HS-5 (cell line): ENCODE measurements at places on chromosomes 6 and 20.

GRCh38 chr6:25392372-25392771, 113.2 kb downstream of the CARMIL1 start:
- DNase-seq: no peak

- DNase-seq: no peak
These were observed 79.9 kb upstream of the NAA20 start for GRCh38 chr20:19937218-19937617.

DNA sequence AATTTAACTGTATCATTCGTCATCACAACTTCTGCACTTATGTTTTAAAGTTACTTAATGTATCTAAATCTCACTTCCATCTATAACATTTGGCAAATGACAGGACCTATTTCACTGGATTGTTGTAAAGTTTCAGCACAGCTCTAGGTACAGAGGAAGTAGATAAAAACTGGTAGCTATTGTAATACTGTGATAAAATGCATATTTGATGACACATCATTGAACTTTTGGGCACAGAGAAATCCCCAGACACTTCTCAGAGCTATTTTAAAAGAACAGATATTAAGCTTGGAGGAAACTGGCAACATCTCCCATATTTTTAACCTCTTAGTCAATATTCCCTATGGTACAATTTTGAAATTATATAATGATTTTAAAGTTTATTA, 138.7 kb downstream of the RFPL4B start:
- peak; percentile 58 for DNase-seq

GRCh38 chr6:38354905-38355304, 284.8 kb downstream of the BTBD9 start:
- DNase-seq: no peak

GRCh38 chr6:126041516-126041915, 55.2 kb downstream of the TRMT11 start:
- DNase-seq: no peak

DNA sequence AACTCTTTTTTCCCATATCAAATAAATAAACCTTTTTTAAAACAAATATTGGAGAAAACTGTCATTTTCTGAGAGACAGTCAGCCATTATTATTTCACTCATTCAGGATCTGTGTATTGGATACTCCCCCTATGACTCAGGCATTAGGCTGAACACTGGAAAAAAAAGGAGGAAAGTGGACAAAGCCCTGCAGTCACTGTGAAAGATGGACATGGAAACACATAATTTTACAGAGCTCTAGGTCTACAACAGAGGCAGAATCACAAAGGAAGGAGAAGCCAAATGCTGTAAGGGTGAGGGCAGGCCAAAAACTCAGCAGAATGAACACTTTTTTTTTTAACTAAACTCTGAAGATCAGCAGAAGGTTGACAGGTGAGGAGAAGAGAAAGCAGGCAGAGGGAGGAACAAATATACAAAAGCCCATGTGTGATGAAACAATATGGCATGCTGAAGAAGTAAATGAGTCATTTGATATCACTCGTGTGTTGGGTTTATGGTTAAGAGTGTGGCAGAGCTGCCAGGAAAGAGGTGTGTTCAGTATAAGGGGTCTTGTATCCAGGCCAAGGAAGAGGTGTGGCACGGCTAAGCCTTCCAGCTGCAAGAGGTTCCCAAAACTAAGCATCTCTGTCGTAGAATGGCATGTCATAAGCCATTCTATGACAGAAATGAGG, 39.1 kb downstream of the EPB41L2 start:
- DNase-seq: peak; percentile 57

- no peak for DNase-seq
These were observed 166.0 kb downstream of the VEGFA start for GRCh38 chr6:43935921-43936439.

DNA sequence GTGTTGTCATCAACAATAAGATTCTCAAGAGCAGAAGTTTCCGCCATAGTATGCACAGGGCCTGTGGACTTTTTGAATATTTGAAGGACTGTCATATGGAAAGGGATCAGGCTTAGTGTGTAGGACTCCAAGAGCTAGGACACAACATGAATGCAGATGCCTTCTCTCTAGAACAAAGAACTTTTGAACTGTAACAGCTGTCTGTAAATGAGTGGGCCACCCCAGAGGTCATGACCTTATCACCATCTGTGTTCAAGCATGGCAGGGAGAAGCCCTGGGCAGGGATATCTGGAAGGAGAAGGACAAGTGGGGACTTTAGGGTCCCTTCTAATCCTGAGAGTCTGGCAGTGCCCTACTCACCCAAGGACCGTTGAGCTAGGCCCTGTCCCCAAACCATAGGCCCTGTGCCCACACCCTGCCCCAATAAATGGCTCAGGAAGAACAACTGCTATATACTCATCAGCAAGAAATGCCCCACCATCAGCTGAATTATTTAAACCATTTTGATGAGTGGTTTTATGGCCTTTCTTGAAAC, 70.6 kb downstream of the MTHFD1L start:
- DNase-seq: no peak

- no peak for DNase-seq
These were observed 28.7 kb downstream of the PTPRK start for GRCh38 chr6:128491610-128492206.

- no peak for DNase-seq
These were observed 73.6 kb downstream of the MDGA1 start for GRCh38 chr6:37624121-37624520.

GRCh38 chr20:58709013-58709702, 16.6 kb downstream of the NPEPL1 start:
- no peak for DNase-seq

- DNase-seq: no peak
These were observed 568.2 kb upstream of the CHD6 start for GRCh38 chr20:42186337-42186736.

DNA sequence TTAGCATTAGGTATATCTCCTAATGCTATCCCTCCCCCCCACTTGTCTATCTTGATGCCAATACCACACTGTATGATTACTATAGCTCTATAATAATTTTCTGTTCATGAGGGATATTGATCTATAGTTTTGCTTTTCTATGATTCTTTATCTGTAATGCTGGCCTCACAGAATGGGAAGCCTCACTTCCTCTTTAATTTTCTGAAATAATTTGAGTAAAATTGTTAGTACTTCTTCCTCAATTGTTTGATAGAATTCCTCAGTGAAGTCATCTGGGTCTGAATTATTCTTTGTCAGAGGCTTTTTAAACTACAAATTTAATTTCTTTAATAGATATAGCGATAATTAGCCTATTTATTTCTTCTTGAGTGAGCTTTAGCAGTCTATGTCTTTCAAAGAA, 31.2 kb downstream of the SIRPD start:
- DNase-seq: no peak

- no peak for DNase-seq
These were observed 434.5 kb upstream of the JAG1 start for GRCh38 chr20:11108102-11108810.

- DNase-seq: no peak
These were observed 51.7 kb downstream of the MOCS1 start for GRCh38 chr6:39882531-39882899.

DNA sequence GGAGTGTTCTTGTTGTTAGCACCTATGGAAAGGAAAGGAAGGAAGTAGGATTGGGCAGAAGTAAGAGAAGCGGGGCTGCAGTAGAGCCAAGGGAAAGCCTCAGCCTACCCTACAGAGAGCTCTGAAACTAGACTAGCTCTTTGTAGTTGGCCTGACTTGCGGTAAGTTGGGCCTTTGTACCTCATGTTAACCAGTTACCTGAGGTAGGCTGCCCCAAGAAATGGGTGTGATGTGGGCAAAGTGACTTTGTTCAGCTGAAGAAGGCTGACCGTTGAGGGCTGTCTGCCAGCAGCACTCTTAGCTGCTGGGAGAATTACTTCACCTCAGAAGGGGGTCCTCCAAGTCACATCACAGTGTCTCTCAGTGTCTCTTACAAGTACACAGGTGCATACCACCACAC, 54.9 kb upstream of the FAM184A start:
- DNase-seq: no peak

DNA sequence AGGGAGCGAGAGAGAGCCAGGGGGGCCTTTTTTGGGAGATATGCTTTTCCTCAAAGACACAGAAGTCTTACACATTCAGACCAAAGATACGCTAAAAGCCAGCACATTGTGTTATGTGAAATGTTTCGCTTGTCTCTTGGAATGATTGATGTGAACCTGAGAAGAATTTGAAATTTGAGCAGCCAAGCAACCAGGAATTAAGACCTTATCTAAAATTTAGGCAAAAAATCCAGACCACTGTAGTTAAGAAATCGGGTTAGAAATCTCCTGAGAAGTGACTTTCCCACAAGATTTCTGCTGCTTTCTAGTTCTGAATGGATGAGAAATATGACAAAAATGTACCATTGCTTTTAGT, 223.2 kb upstream of the GMDS start:
- DNase-seq: no peak

- DNase-seq: peak; percentile 5
These were observed 198.7 kb downstream of the RIMS1 start for GRCh38 chr6:72084992-72085569.

DNA sequence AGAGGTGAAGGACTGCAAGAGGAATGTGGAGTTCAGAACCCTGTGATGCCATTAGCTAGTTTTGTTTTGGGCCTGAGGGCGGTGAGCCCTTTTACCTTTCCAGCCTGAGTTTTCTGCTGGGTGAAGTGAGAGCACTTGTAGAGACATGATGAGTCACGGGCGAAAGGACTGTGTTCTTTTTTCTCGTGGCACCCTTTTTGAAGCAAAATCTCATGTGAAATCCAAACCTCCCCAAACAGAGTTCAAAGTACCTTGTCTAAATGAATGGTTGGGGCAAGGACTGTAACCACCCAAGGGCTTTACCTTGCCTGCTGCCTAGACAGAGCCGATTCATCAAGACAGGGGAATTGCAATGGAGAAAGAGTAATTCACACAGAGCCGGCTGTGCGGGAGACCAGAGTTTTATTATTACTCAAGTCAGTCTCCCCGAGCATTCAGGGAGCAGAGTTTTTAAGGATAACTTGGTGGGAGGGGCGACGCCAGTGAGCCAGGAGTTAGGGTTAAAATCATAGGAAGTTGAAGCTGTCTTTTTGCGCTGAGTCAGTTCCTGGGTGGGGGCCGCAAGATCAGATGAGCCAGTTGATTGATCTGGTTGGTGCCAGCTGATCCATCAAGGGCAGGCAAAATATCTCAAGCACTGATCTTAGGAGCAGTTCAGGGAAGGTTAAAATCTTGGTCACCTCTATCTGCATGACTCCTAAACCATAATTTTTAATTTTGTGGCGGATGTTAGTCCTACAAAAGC, 25.8 kb downstream of the SAMD5 start:
- no peak for DNase-seq

- peak; percentile 72 for DNase-seq
These were observed 222.8 kb downstream of the LY86 start for GRCh38 chr6:6811128-6812009.
